ENCODE measurements at places on chromosomes 4 and X. TPM values are rescaled to one million over a fixed set of nuclear protein-coding genes. Genes with fewer than 3 reads are reported as not detected.

DNA sequence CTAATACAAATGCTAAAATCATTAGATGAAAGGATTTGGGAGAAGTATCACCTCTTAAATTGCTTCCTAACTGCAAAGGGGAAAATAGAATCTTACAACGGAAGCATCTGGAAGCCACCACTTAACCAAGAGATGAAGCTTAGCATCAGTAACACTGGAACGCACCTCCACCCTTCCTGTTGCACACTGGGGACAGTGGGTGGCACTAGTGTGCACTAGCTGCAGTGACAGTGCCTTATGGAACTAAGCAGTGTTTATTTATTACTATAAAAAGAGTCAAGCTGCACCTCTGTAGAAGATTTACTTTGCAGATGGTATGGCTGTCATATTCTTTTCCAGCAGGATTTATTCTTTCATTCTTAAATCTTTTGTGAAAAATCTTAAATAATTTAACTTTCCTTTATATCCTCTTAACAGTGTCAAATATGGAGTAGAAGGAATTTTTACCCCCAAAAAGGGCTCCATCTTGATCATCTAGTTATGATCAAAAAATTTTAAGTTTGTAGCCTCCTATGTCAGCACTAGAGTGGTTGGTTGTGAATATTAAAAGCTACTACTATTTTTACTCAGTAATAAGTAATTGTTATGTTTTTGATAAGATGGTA, 76.7 kb downstream of the SCD5 start:
- H3K4me1 ChIP-seq: no peaks in the 10 kb centered on the region
- DNase-seq: peak; percentile 30

DNA sequence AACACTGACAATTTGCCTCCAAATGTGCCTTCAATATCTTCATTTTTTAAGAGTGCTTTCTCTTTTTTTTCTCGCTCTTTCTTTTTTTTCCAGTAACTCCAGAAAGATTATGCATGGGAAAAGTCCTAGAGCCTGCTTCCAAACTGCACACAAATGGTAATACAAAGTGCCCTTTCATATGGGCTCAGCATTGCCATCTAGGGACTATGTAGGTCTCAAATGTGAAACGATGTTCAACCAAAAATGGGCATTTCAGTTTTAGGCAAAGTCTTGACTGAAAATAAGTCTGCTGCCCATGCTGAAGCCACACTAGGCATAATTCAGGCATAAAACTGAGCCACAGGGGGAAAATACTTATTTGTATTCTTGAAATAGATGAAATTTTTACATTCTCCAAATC, 65.6 kb downstream of the SYNPO2 start:
- no peak overlapping the region for H3K4me3 ChIP-seq
- H3K36me3 ChIP-seq: no peaks in the 10 kb centered on the region
- DNase-seq: peak; percentile 43
- H3K27ac ChIP-seq: no peak overlapping the region
- no peaks in the 10 kb centered on the region for H3K27me3 ChIP-seq
- H3K4me1 ChIP-seq: peaks cover 3% of the 10 kb centered on the region

GRCh38 chr4:182019148-182019652, 224.0 kb upstream of the TENM3 start:
- no peaks in the 10 kb centered on the region for H3K27me3 ChIP-seq
- peak; percentile 4 for DNase-seq
- H3K4me3 ChIP-seq: no peak overlapping the region
- no peak overlapping the region for H3K27ac ChIP-seq

DNA sequence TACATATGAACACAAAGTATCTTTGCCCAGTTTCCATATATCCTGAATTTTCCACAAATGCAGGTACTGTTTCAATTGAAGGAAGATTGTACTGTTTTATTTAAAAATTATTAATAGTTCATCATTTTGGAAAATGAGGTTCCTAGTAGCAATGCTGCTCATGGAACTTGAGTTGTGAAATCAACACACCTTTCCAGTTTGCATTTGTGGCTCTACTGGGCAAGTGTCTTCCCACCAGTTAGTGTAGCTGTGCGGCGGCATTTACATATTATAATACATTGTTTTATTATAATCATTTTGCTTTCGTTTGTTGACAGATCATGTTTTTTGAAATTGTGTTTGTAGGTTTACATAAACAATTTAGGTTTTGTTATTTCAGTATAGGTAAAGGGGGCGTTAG, 2.0 kb upstream of the DDX3X start:
- H3K4me3 ChIP-seq: peak overlapping the region; percentile 98
- no peaks in the 10 kb centered on the region for H3K4me1 ChIP-seq
- H3K36me3 ChIP-seq: no peaks in the 10 kb centered on the region

DNA sequence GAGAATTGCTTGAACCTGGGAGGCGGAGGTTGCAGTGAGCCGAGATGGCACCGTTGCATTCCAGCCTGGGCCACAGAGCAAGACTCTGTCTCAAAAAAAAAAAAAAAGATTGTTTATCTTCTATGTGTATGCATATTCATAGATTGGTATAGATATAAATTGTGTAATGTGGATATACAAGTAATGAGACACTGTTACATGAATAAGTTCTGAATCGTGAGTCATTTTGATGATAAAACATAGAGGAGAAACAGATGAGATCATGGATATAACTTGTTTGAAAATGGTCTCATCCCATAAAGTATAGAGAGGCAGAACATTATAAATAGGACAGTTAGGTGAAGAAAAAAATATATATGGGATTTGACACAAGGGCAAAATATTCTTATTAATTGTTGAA, 628.0 kb downstream of the IL1RAPL1 start:
- H3K4me1 ChIP-seq: no peaks in the 10 kb centered on the region
- peak; percentile 21 for DNase-seq
- no peaks in the 10 kb centered on the region for H3K36me3 ChIP-seq
- no peak overlapping the region for H3K4me3 ChIP-seq

- DNase-seq: no peak
- H3K4me1 ChIP-seq: peaks cover 9% of the 10 kb centered on the region
- H3K27ac ChIP-seq: peak overlapping the region; percentile 43
- H3K4me3 ChIP-seq: no peak overlapping the region
- no peaks in the 10 kb centered on the region for H3K27me3 ChIP-seq
Observed at GRCh38 chr4:185238750-185239149, 29.4 kb downstream of the SNX25 start.

- no peak overlapping the region for H3K4me3 ChIP-seq
- H3K27me3 ChIP-seq: no peaks in the 10 kb centered on the region
- H3K36me3 ChIP-seq: no peaks in the 10 kb centered on the region
- H3K4me1 ChIP-seq: no peaks in the 10 kb centered on the region
- DNase-seq: peak; percentile 68
Observed at GRCh38 chrX:8305350-8305749, 134.3 kb upstream of the VCX2 start.

DNA sequence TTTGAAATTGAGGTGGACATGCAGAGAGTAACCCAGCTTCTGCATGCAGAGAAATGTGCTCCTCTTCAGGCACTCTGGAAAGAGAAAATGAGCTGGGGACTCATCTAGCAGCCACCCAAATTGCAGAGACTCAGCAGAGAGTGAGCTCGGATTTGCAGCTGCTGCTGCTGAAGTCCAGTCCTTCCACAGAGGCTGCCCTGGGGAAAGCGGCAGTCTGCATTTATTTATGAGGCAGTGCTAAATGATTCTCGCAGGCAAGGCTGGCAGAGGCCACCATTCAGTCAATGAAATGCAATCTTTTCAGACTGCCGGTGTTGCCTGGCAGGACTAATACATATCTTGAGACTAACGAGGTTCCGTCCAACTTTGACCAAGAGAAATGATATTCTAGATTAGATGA, 404.8 kb downstream of the NLGN4X start:
- H3K4me3 ChIP-seq: no peak overlapping the region
- H3K27ac ChIP-seq: no peak overlapping the region
- no peaks in the 10 kb centered on the region for H3K27me3 ChIP-seq

DNA sequence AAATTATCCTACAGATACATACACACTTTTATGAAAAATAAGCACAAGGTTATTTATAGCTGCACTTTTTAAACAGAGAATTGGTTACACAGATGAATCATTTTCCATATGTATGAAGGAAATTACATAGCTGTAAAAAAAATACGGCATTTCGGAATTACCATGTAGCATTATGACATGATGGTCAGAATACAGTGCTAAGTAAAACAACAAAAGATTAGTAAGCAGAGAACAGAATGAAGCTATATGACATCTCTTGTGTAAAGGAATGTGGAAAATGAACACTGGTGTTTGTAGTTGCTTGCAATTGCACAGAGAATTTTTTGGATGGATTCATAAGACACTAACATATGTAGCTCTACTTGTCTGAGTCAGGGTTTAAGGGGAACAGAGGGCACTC, 1222.0 kb upstream of the PRKX start:
- no peaks in the 10 kb centered on the region for H3K36me3 ChIP-seq
- DNase-seq: no peak
- no peaks in the 10 kb centered on the region for H3K4me1 ChIP-seq
- no peak overlapping the region for H3K27ac ChIP-seq
- no peak overlapping the region for H3K4me3 ChIP-seq

DNA sequence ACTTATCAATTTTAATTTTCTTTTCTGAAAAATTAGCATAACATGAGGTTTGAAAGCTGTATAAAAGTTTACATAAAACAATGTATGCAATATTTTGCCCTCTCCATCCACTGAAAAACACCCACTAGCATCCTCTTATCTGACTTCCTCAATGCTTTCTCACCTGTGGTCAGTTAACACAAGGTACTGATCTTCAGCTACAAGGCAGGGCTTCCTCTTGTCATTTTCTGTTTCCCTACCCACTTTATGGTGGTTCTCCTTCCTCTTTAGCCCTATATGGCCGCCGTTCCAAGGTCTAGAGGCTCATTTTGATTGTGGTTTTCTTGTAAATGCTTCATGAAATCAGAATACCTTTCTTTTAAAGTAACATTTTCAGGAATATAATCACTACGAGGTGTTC, 618.6 kb upstream of the CPEB2 start:
- no peaks in the 10 kb centered on the region for H3K36me3 ChIP-seq
- no peak for DNase-seq
- H3K27ac ChIP-seq: no peak overlapping the region
- no peaks in the 10 kb centered on the region for H3K4me1 ChIP-seq

- no peaks in the 10 kb centered on the region for H3K36me3 ChIP-seq
- H3K4me1 ChIP-seq: no peaks in the 10 kb centered on the region
- H3K27me3 ChIP-seq: no peaks in the 10 kb centered on the region
- no peak overlapping the region for H3K27ac ChIP-seq
Observed at GRCh38 chr4:89878611-89879010, 16.0 kb upstream of the MMRN1 start.

DNA sequence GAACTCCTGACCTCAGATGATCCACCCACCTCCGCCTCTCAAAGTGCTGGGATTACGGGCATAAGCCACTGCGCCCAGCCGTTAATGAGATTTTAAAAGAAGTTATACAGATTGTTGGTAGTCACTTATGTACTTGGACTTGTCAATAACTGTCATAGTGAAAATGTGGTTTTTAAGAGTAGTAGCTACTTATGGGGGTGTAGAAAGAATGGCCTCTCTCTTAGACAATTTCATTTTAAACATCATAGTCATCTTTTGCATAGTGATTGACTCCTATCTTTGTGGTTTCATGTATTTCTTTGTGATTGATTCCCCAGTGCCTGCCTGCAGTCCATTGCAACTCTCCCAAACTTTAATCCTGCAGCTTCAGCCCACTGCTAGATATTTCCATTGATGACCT, 17.4 kb downstream of the FAM199X start:
- DNase-seq: no peak
- H3K27ac ChIP-seq: no peak overlapping the region
- no peak overlapping the region for H3K4me3 ChIP-seq
- H3K4me1 ChIP-seq: no peaks in the 10 kb centered on the region

Gene TMEM165
- 98.9 TPM for total RNA-seq

Gene CPZ
- 20.8 TPM for total RNA-seq

Gene SEC24D
- 64.6 TPM for total RNA-seq

- H3K27ac ChIP-seq: no peak overlapping the region
- DNase-seq: peak; percentile 64
- no peak overlapping the region for H3K4me3 ChIP-seq
- H3K36me3 ChIP-seq: no peaks in the 10 kb centered on the region
- no peaks in the 10 kb centered on the region for H3K4me1 ChIP-seq
- no peaks in the 10 kb centered on the region for H3K27me3 ChIP-seq
Observed at GRCh38 chrX:40651620-40652223, 4.4 kb upstream of the CXorf38 start.

DNA sequence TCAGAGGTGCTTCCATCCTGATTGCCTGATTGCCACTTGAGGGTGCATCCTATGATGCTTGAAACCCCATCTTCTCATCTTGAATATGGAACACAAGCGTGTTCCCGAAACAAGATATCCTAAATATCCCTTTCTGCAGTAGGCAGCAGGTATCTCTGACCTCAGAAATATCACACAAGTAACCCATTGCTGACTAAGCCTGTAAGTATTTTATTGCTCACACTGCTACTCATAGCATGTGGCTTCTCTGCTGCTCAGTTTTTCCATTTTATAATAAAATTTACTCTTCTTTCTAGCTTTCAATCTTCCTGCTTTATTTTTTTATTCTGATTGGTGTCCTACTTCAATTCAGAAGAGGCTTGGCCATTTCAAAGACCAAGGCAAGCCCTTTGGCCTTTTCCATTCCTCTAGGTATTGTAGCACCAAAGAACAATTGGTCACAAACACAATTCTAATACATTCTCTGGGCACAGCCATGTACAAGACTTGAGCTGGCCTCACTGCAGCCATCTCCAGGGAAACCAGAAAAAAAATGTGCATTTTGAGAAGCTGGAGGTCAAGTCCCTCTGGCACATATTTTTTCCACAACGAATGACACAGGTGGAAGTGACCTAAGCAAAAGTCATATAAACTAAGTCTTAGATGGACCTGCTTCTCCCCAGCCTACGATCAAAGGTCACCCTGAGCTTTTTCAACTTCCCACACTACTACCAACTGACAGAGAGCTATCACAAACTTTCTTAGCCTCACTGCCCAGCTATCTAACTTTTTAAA, 107.0 kb downstream of the OR13H1 start:
- H3K36me3 ChIP-seq: no peaks in the 10 kb centered on the region
- H3K27me3 ChIP-seq: no peaks in the 10 kb centered on the region
- no peak overlapping the region for H3K4me3 ChIP-seq
- DNase-seq: peak; percentile 55
- no peak overlapping the region for H3K27ac ChIP-seq

- no peak overlapping the region for H3K27ac ChIP-seq
- H3K4me1 ChIP-seq: no peaks in the 10 kb centered on the region
- no peak overlapping the region for H3K4me3 ChIP-seq
- no peaks in the 10 kb centered on the region for H3K36me3 ChIP-seq
Observed at GRCh38 chrX:23959781-23960180, 52.0 kb downstream of the CXorf58 start.

Gene DCAF8L2
- total RNA-seq: not detected

DNA sequence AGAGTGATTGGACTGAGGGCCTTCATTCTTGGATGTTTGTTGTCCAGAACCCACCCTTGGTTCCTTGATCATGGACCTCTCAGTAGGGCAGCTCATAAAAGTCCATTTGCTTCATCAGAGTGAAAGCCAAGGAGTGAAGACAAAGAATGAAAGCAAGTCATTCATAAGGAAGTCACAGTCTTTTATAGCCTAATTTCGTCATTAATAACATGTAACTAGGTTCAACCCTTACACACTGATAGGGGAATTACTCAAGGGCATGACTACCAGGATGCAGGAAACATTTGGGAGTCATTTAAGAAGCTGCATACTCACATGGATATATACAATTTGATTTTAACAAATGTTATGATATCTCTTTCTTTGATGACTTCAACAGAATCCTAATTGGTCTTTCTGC, 95.2 kb downstream of the RPA4 start:
- H3K4me3 ChIP-seq: no peak overlapping the region
- H3K27me3 ChIP-seq: no peaks in the 10 kb centered on the region
- H3K27ac ChIP-seq: no peak overlapping the region
- no peaks in the 10 kb centered on the region for H3K4me1 ChIP-seq

GRCh38 chrX:55787727-55788126, 70.2 kb downstream of the RRAGB start:
- H3K4me3 ChIP-seq: no peak overlapping the region
- no peaks in the 10 kb centered on the region for H3K27me3 ChIP-seq
- no peaks in the 10 kb centered on the region for H3K4me1 ChIP-seq
- H3K27ac ChIP-seq: no peak overlapping the region
- no peak for DNase-seq

Data from fibroblast of lung (primary cell).